Cardiac ventricle fibroblast (primary cell): ENCODE measurements at places on chromosomes 13 and 19. TPM values are rescaled to one million over a fixed set of nuclear protein-coding genes. Genes with fewer than 3 reads are reported as not detected.

The USHBP1 gene
- 0.25 and 0.44 TPM in 2 replicates for total RNA-seq

The TNFSF11 gene
- total RNA-seq: 0.62 and 1.6 TPM in 2 replicates

The FAM124A gene
- total RNA-seq: 1.0 and 1.7 TPM in 2 replicates

The TLE6 gene
- 0.25 and 3.8 TPM in 2 replicates for total RNA-seq

The C1QTNF9 gene
- total RNA-seq: not detected in 2 replicates

The CDX2 gene
- total RNA-seq: not detected in 2 replicates
